ENCODE measurements at places on chromosomes 5 and 9. TPM values are rescaled to one million over a fixed set of nuclear protein-coding genes. Genes with fewer than 3 reads are reported as not detected.
A peak's percentile ranks its signal among the peaks of the same experiment; 100 is the strongest.

PCDHGA3 gene
- 12.2 TPM for total RNA-seq

PCDHGB2 gene
- total RNA-seq: 8.8 TPM

NUTM2F gene
- total RNA-seq: not detected

LEAP2 gene
- total RNA-seq: 1.9 TPM

ZNF462 gene
- 29.2 TPM for total RNA-seq

GRCh38 chr5:62684310-62684709 lies 105.7 kb downstream of the LRRC70 start:
- H3K4me3 ChIP-seq: no peak overlapping the region
- peaks cover 11% of the 10 kb centered on the region for H3K4me1 ChIP-seq
- no peaks in the 10 kb centered on the region for H3K27me3 ChIP-seq
- no peak for DNase-seq

DNA sequence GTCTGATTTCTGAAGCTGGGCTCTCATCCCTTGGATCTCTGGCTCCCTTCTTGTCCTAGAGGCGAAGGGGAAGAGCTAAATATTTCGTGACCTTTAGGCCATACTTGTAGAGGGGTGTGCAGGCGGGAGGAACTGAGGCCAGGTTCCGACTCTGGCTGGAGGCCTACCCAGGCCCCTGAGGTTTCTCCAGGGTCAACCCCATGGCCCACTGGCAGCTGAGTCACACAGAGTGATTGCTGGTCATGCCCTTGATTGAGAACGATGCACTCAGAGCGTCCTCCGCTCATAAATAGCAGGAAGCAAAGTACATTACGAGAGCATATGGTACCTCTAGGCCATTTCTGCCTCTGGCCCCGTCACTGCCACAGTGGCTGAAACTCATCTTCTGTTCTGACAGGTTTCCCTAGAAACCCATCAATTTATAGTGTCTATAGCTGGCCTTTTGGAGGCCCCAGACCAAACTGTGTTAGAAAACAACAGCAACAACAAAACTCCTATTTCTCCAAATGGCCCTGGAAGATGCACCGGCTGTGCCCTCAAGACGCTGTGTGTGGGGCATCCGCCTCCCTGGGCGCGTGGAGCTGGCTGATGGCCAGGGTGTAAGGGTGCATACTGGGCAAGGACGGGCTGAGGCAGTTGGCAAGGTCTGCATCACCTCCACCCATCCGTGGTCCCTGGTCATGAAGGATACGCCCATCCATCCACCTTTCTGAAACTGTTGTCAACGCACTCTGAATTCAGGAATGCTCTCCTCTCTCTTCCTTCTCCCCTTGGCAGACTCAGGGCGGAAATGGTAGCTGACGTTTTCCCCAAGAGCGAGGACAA lies 32.9 kb upstream of the FCN1 start:
- H3K36me3 ChIP-seq: no peaks in the 10 kb centered on the region
- DNase-seq: no peak

- peak; percentile 80 for DNase-seq
- H3K27me3 ChIP-seq: no peaks in the 10 kb centered on the region
Measured at GRCh38 chr9:35114840-35115628, 628 bp downstream of the ATOSB start.

- no peak for DNase-seq
- H3K4me1 ChIP-seq: no peaks in the 10 kb centered on the region
- H3K27ac ChIP-seq: no peak overlapping the region
- no peak overlapping the region for H3K4me3 ChIP-seq
Measured at GRCh38 chr5:35665096-35665495, 47.4 kb downstream of the SPEF2 start.

- H3K27ac ChIP-seq: no peak overlapping the region
- DNase-seq: no peak
- H3K4me3 ChIP-seq: no peak overlapping the region
- H3K27me3 ChIP-seq: no peaks in the 10 kb centered on the region
Measured at GRCh38 chr5:156798201-156798600, 51.9 kb upstream of the PPP1R2B start.

DNA sequence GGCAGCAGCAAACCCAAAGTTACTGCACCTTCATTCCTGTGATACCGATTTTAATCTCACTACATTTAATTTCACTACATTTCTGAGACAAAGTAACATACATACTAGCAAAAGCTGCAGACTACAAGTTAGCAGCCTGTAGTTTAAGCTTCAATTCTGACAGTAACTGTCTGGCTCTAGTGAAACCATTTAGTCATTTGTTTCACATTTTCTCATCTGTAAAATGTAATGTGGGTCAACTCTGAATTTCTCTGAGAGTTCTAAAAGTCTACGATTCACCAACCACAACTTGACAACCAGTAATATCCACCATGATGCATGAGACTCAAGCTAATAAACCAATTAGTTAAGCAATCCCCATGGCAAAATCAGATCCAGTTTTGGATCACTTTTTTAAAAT lies 408.9 kb downstream of the PDE4D start:
- H3K4me1 ChIP-seq: no peaks in the 10 kb centered on the region
- no peak for DNase-seq
- no peaks in the 10 kb centered on the region for H3K27me3 ChIP-seq
- H3K27ac ChIP-seq: no peak overlapping the region

DNA sequence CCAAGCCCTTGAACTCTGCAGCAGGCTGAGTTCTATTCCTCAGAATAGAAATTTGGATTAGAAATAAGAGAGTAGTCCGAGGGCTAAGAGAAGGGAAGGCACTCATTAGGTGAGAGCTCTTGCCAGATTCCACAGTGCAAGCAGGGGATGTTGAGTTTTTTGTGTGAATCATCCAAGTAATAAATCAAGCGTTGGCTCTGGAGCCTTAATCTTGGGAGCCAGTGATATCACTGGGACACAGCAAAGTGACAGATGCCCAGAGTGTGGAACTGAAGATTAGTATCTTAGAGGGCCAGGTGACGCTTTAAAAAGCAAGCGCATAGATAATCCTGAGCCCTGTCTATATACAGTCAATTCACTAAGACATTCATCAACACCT lies 60.3 kb downstream of the FOXD1 start:
- peaks cover 93% of the 10 kb centered on the region for H3K27me3 ChIP-seq
- DNase-seq: no peak
- no peak overlapping the region for H3K27ac ChIP-seq
- no peak overlapping the region for H3K4me3 ChIP-seq

Measured in left ventricle myocardium inferior (tissue), 1 donor.